CD8-positive, alpha-beta memory T cell (primary cell): ENCODE measurements at places on chromosomes 6 and 20.

DNA sequence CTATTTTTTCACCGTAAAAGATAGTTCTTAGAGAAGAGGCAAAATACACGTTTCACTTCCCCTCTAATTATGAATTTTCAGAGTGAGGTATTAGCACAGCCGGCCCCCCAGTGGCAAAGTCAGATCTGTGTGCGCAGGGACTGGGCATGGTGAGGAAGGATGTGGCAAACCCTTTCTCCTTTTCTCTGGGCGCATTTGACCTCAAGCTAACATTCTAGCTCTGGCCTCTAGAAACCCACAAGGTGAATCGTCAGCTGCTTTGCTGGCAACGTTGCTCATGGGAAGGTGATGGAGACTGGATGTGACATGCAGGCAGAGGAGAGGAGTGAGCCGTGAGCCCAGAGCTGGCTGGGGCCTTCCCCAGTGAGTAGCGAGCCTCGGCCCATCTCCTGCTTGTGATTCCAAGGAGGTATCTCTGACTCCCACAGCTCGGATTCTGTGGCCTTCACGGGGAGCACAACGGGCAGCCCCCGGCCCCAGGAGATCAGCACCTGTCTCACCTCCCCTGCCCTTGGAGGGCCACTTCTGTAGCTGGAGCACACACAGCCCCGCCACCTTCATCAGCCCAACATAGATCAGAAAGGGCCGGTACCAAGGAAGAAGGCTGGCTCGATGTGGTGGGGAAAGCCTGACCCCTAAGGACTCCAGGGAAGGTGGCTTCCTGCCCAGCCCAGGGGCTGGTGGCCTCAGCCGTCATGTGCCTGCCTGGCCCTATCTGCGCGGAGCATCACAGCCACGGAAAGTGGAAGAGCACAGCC is 152.8 kb downstream of the TAF4 start:
- H3K27ac ChIP-seq: no peak overlapping the region
- H3K36me3 ChIP-seq: no peaks in the 10 kb centered on the region
- H3K4me1 ChIP-seq: no peaks in the 10 kb centered on the region
- no peak overlapping the region for H3K4me3 ChIP-seq

GRCh38 chr6:168699631-168700295 is 258.8 kb downstream of the SMOC2 start:
- no peaks in the 10 kb centered on the region for H3K4me1 ChIP-seq
- no peak overlapping the region for H3K4me3 ChIP-seq
- no peaks in the 10 kb centered on the region for H3K27me3 ChIP-seq
- no peak overlapping the region for H3K27ac ChIP-seq
- no peaks in the 10 kb centered on the region for H3K36me3 ChIP-seq

DNA sequence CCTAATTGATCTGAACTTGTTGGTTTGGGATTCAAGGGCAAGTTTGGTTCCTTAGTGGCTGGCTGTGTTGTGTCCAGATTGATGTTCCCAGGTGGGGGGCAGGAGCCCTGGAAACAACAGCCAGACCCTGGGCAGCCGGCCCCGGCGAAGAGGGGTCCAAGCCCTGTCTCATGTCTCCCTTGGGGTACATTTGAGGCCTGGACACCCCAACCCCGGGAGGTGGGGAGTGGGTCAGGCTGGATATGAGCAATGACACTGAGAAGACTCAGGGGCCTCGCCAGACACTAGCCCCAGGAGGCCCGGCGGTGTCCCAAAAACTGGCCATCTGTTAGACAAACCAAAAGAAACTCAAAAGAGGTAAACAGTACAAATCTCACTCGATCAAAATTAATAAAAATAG is 79.6 kb downstream of the YTHDF1 start:
- no peak overlapping the region for H3K4me3 ChIP-seq
- no peak for DNase-seq
- H3K36me3 ChIP-seq: no peaks in the 10 kb centered on the region
- H3K27ac ChIP-seq: no peak overlapping the region

GRCh38 chr20:59416916-59417315 is 116.5 kb downstream of the EDN3 start:
- DNase-seq: no peak
- H3K36me3 ChIP-seq: no peaks in the 10 kb centered on the region
- no peak overlapping the region for H3K27ac ChIP-seq
- no peak overlapping the region for H3K4me3 ChIP-seq
- H3K27me3 ChIP-seq: no peaks in the 10 kb centered on the region

- H3K36me3 ChIP-seq: no peaks in the 10 kb centered on the region
- no peak overlapping the region for H3K4me3 ChIP-seq
- H3K4me1 ChIP-seq: no peaks in the 10 kb centered on the region
- no peak overlapping the region for H3K27ac ChIP-seq
Measured at GRCh38 chr6:83514466-83514865, 2.1 kb downstream of the PRSS35 start.

DNA sequence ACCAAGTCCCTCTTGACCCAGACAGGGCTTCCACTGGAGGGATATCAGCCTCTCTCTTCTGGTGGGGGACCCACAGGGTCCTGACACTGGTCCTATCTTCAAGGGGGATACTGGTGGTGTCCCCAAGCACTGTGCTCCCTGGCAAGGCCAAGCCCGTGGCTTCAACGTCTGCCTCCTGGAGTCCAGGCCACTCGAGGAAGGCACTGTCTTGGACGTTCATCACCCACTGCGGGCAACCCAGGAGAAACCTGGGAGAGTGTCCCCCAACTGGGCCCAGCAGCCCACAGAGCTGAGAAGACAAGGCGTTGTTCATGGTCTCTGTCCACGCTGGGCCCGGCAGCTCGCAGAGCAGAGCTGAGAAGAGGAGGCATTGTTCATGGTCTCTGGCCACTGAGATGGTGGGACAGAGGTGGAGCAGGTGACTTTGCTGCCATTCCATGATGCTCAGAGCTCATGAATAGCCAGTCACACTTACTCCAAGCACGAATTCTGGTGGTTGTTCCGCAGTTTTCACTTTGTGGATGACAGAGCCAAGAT is 37.5 kb upstream of the FRMD1 start:
- no peak overlapping the region for H3K4me3 ChIP-seq
- no peaks in the 10 kb centered on the region for H3K27me3 ChIP-seq
- H3K4me1 ChIP-seq: no peaks in the 10 kb centered on the region
- H3K27ac ChIP-seq: no peak overlapping the region
- no peak for DNase-seq
- no peaks in the 10 kb centered on the region for H3K36me3 ChIP-seq

GRCh38 chr20:59137532-59137931 is 26.1 kb upstream of the ZNF831 start:
- H3K4me1 ChIP-seq: peaks cover 8% of the 10 kb centered on the region
- no peaks in the 10 kb centered on the region for H3K36me3 ChIP-seq
- DNase-seq: no peak
- H3K4me3 ChIP-seq: no peak overlapping the region

- H3K27me3 ChIP-seq: no peaks in the 10 kb centered on the region
- no peak overlapping the region for H3K4me3 ChIP-seq
- H3K36me3 ChIP-seq: no peaks in the 10 kb centered on the region
- no peaks in the 10 kb centered on the region for H3K4me1 ChIP-seq
Measured at GRCh38 chr6:31749301-31750036, 9.7 kb downstream of the MSH5 start.

DNA sequence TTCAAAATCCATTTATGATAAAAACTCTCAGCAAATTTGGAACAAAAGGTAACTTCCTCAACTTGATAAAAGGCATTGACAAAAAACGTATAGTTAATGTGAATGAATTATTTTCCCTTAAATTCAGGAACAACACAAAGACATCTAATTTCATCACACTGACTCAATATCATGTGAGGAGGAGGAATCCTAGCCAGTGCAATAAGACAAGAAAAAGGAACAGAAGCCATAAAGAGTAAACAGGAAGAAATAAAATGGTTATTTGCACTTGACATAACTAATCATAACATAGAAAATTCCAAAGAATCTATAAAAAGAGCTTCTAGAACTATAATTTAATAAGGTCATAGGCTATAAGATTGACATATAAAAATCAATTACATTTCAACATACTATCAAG is 31.4 kb downstream of the CHD6 start:
- H3K4me1 ChIP-seq: no peaks in the 10 kb centered on the region
- no peak for DNase-seq
- H3K36me3 ChIP-seq: no peaks in the 10 kb centered on the region
- no peak overlapping the region for H3K27ac ChIP-seq

DNA sequence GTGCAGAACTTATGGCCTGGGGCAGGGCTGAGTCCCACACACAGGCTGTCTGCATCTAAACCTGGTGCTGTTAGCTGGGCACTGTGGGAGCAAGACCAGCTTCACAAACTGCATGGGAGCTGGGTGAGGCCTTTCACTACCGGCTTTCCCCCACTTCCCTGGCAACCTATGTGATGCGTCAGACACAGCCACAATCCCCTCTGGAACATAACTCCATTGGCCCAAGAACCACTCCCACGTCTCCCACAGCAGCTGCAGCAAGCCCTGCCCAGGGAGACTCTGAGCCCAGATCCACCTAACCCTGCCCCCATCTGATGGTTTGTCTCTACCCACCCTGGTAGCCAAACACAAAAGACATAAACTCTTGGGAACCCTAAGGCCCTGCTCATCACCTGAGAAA is 9.3 kb downstream of the WDR27 start:
- no peaks in the 10 kb centered on the region for H3K4me1 ChIP-seq
- no peak overlapping the region for H3K4me3 ChIP-seq
- H3K27ac ChIP-seq: no peak overlapping the region
- no peak for DNase-seq

GRCh38 chr6:46932526-46933319 is 11.0 kb upstream of the ADGRF5 start:
- no peak overlapping the region for H3K4me3 ChIP-seq
- no peaks in the 10 kb centered on the region for H3K36me3 ChIP-seq
- no peaks in the 10 kb centered on the region for H3K27me3 ChIP-seq
- H3K27ac ChIP-seq: no peak overlapping the region
- no peaks in the 10 kb centered on the region for H3K4me1 ChIP-seq
- no peak for DNase-seq

DNA sequence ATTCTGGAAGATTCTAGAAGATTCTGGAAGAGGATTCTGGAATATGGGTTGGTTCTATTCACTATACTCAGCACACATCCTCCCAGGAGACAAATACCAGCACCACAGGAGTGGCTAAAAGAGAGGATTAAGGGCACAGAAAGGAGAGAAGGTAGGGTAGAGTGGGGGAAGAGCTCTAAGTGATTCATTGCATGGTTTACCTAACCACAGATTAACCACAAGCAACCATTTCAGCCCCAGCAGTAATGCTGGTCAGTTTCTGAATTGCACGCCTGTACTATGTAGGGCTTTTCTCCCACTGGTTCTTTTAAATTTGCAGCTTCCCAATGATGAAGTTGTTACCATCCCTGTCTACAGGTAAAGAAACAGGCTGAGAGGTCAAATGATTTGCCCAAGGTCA is 192.7 kb upstream of the PMEPA1 start:
- no peaks in the 10 kb centered on the region for H3K36me3 ChIP-seq
- peaks cover 8% of the 10 kb centered on the region for H3K27me3 ChIP-seq
- DNase-seq: no peak
- no peaks in the 10 kb centered on the region for H3K4me1 ChIP-seq

DNA sequence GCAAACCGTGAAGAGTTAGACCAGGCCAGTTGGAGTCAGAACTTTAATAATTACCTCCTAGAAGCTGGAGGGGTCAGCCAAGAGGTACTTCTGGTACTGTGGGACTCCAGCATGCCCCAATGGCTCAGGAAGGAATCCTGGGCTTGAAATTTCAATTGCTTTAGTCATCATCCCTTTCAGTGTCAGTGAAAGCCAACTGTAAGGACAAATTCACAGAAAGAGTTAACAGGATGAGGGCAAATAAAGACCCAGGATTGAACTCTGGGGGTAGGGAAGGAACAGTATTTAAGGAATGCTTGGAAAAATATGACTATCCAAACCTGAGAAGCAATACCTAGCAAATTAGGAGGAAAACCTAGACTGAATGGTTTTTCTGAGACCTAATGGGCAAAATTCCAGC is 735.1 kb upstream of the MARCKS start:
- H3K27me3 ChIP-seq: no peaks in the 10 kb centered on the region
- H3K4me1 ChIP-seq: no peaks in the 10 kb centered on the region
- no peak overlapping the region for H3K27ac ChIP-seq

GRCh38 chr20:33675136-33675959 is 1.1 kb upstream of the NECAB3 start:
- no peaks in the 10 kb centered on the region for H3K36me3 ChIP-seq
- peak overlapping the region; percentile 52 for H3K4me3 ChIP-seq
- H3K27ac ChIP-seq: no peak overlapping the region
- no peaks in the 10 kb centered on the region for H3K27me3 ChIP-seq
- DNase-seq: no peak
- H3K4me1 ChIP-seq: peaks cover 50% of the 10 kb centered on the region

- no peak for DNase-seq
- H3K4me1 ChIP-seq: no peaks in the 10 kb centered on the region
- H3K4me3 ChIP-seq: no peak overlapping the region
- no peaks in the 10 kb centered on the region for H3K36me3 ChIP-seq
- peaks cover 11% of the 10 kb centered on the region for H3K27me3 ChIP-seq
- no peak overlapping the region for H3K27ac ChIP-seq
Measured at GRCh38 chr6:44007818-44008621, 119.2 kb downstream of the MRPL14 start.

- no peaks in the 10 kb centered on the region for H3K36me3 ChIP-seq
- peaks cover 98% of the 10 kb centered on the region for H3K4me1 ChIP-seq
- peak overlapping the region; percentile 36 for H3K4me3 ChIP-seq
- H3K27me3 ChIP-seq: no peaks in the 10 kb centered on the region
- DNase-seq: peak; percentile 52
Measured at GRCh38 chr6:52394251-52394666, 25.9 kb upstream of the EFHC1 start.

DNA sequence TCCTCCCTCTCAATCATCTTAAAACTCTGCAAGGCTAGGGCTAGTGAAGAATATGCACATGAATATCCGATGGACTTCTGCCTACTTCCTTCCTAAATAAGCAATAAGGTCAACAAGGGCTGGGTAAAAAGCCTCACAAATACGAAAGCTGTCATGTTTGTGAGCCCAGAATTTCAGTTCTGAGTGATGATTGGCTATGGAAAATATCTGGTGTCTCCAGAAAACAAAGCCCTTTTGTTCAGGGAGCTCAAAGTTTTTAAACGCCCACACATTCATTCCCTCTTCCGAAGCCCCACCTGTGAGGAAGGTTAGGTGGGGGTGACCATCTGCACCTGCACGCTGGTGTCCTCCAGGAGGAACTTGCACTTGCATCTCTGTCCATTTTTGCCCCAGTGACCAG is 126.9 kb upstream of the ARMC2 start:
- H3K4me1 ChIP-seq: no peaks in the 10 kb centered on the region
- no peak for DNase-seq
- H3K27ac ChIP-seq: no peak overlapping the region
- no peak overlapping the region for H3K4me3 ChIP-seq
- no peaks in the 10 kb centered on the region for H3K27me3 ChIP-seq

GRCh38 chr6:169499848-169500247 is 202.0 kb downstream of the WDR27 start:
- no peaks in the 10 kb centered on the region for H3K27me3 ChIP-seq
- no peaks in the 10 kb centered on the region for H3K36me3 ChIP-seq
- H3K4me3 ChIP-seq: no peak overlapping the region

GRCh38 chr20:44065401-44066340 is 121.3 kb downstream of the JPH2 start:
- DNase-seq: no peak
- no peak overlapping the region for H3K4me3 ChIP-seq
- H3K27me3 ChIP-seq: no peaks in the 10 kb centered on the region
- H3K4me1 ChIP-seq: peaks cover 43% of the 10 kb centered on the region
- H3K36me3 ChIP-seq: no peaks in the 10 kb centered on the region

- H3K4me1 ChIP-seq: peaks cover 13% of the 10 kb centered on the region
- H3K27me3 ChIP-seq: no peaks in the 10 kb centered on the region
- no peak overlapping the region for H3K27ac ChIP-seq
- DNase-seq: no peak
- H3K4me3 ChIP-seq: no peak overlapping the region
Measured at GRCh38 chr20:53631909-53632662, 38.4 kb upstream of the ZNF217 start.
